Stimulated activated CD4-positive, alpha-beta T cell treated with anti-CD3 and anti-CD28 coated beads, Interleukin-2, amount 100 ng/mL, for 48 hours (primary cell): ENCODE measurements at places on chromosomes 4 and X.

GRCh38 chrX:123960956-123961267 is 594 bp upstream of the STAG2 start:
- DNase-seq: no peak

DNA sequence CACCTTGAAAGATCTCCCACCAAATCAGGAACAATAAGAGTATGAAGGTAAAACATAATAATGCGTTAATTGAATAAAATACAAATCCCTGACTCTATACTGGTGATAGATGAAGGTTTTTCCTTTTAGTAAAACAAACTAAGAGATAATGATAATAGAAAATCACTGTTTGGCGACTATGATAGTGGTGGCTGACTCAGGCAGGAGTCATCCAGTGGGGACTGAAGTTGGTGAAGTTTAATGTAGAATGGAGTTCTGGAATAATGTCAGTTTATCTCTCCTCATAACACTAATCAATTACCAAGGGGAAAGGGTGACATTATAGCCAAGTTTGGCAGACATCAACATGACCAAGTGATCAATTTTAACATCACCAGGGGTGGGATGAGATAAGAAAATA is 21.3 kb downstream of the ABCG2 start:
- no peak for DNase-seq

DNA sequence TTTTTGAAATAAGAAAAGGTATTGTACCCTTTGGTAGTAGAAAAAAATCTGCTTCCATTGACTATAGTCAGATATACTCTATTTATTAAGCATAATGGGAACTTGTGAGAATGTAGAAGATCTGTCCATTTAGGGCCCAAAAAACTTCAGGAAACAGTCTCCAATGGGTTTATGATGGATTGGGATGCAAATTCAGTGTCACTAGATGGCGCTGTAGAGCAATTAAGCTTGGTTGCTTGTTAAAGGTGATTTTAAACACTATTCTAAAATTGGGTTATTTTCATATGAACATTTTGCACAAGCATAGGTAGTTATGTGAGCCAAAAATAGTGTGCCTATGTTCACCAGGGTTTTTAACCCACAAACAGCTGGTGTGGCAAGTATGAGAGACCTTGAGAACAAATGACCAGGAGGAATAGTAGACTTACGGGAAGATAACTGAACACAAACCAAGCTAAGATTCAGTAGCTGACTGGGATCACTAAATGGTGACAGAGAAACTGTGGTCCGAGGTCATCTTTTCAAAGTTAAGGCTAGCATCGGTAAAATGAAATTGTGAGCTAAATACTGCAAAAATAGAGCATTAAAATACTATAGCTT is 80.3 kb upstream of the LSM6 start:
- peak; percentile 19 for DNase-seq

- DNase-seq: no peak
Measured at GRCh38 chr4:150001815-150002214, 76.4 kb upstream of the DCLK2 start.

- DNase-seq: no peak
Measured at GRCh38 chrX:152220606-152221005, 82.2 kb upstream of the MAGEA10 start.

DNA sequence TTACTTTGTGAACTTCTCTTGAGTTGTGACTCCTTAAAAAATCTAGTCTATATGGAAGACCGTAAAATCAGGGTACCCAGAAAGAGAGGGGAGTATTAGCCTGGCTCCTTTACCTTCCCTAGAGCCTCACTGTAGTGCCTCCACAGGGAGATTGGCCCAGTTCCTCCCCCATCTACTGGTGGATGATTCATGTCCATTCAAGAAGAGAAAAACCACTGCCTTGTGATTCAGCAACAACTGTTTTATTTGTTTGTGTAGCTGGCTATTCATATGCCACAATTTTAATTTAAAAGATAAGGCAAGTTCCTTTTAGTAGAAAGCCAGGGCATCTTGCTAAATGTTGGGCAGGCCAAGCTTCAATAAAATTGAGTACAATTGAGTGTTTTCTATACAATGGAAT is 221.8 kb upstream of the KCNIP4 start:
- DNase-seq: no peak

DNA sequence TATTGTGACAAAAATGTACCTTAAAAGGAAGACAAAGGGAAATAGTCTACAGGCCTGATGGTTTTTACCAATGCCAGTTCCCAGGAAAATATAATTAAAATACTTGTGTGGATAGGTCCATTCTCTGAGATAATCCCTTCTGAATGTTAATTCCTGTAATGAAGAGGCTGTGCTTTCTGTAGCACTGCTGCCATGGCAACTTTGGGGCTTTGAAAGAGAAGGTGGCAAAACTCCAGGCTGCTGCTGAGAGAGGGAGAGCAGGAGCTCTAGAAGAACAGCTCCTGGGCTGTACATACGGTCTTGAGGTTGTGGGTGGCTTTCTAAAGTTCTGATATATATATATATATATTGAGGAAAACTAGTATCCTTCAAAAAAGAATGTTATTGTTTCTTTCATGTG is 125.4 kb downstream of the PDLIM5 start:
- DNase-seq: no peak

DNA sequence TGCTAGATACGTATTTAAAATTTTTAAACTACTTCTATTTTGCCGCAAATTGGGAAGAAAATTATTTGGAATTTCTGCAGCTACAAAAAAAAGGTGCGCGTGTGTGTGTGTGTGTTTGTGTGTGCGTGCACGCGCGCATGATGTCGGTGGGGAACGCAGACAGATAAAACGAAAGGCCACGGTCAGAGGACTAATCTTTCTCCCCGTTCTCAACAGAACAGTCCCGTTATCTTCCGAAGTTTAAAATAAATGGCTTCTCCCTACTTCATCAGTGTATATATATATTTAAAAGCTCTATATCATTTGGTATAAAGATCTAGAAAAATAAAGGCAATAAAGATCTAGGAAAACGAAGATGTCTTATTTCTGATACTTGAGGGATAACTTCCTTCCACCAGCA is 1.5 kb downstream of the MGARP start:
- DNase-seq: no peak

DNA sequence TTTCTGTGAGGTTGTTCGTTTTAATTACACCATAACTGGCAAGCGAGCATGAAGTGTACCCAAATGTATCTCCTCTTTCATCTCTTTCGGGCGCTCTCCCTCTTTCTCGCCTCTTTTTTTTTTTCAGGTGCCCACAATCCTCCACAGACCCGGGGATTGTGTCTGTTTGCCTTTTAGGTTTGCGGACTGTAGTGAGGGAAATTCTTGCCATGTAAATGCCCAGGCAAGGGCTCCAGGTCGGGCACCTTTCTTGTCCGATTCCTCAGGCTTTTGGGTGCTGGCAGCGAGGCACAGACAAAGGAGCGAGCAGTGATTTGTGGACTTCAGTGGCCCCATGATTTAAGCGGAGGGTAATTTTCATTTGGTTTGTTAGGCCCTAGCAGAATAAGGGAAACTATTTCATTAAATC is 1.1 kb upstream of the PHOX2B start:
- no peak for DNase-seq

DNA sequence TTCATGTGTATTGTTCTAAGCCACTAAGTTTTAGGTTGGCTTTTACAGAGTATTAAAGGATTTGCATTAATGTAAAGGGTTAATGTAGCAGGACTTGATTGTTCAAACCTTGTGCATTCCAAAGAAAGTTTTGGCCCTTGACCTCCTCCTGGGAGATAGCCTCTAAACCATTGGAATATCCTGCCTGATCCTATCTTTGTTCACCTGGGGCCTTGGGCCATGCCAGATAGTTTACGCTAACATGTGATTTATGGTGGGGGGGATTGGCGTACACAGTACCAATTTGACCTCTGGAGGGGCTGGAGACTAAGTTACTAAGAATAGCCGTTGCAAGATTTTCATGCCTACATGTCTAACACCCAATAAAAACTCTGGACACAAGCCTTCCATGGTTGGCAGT is 1002.7 kb upstream of the PABPC4L start:
- no peak for DNase-seq

GRCh38 chr4:38949411-38950051 is 81.9 kb downstream of the FAM114A1 start:
- DNase-seq: no peak
